DMS79 (cell line): ENCODE measurements at places on chromosomes 3 and 15.

- DNase-seq = no peak
Measured at GRCh38 chr3:185328324-185329004, 34.5 kb upstream of the MAP3K13 start.

GRCh38 chr3:37249717-37250116 lies 75.3 kb upstream of the LRRFIP2 start:
- no peak for DNase-seq

- no peak for DNase-seq
Measured at GRCh38 chr3:137246491-137246890, 288.7 kb downstream of the IL20RB start.

DNA sequence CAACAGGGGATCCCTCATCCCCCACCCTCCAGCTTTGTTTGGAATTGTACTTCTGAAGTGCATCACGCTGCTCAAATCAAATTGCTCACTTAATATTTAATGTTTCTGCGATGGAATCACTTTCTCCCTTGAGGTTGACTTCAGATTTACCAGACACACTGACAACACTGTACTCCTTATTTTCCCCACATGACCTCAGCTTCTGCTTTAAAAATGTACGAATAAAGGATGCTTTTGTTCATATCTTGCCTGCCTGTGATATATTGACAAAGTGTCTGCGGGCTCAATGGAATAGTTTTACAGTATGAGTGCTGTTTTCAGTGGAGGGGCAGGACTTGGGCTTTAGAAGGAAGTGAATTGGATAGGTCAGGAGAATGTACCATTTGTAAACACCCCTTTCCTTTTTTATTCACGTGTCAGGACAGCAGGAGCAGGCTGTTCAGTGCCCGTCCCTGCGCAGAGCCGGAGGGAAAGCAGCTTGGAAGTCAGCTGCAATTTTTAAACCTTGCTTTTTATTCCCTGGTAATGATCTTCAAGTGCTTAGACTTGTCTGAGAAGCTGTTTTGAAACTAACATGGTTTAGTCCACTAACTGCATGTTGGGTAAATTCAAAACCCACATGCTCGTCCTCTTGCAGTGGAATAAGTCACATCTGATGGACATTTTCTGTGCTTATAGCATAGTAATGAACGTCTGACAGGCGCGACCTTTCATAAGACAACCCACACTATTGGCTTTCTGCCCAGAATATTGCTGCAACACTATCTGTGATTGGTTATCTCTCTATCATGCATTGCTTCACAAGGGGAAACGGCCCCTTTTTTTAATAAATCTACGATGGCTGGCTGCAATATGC lies 29.9 kb downstream of the MBNL1 start:
- peak; percentile 80 for DNase-seq

GRCh38 chr15:33215941-33216872 lies 21.7 kb upstream of the FMN1 start:
- DNase-seq = no peak

DNA sequence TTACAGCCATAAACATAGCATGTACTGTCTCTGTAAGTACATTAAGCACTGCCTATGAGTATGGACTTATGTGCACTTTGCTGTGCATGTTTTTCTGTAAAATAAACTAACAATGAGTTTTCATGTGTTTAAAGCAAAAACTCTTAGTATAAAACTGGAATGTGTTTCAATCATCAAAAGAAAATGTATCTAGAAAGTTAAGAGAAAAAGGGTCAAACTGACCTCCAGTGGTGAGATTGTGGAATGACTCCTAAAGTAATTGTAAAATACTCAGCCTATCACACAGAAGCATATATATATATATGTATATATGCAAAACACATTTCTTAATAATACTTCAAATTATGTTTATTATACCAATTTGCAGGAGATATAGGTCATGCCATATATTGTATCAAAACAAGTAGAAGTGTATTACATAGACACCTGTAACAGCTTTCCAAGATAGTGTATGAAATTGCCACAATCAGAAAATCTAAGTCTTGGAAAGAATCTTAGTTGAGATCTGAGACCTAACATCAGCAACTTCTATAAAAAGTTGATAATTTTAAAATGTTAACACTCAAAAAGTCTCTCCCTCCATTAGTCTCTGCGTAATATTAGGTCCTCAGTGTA lies 199.6 kb downstream of the FMN1 start:
- DNase-seq = no peak

DNA sequence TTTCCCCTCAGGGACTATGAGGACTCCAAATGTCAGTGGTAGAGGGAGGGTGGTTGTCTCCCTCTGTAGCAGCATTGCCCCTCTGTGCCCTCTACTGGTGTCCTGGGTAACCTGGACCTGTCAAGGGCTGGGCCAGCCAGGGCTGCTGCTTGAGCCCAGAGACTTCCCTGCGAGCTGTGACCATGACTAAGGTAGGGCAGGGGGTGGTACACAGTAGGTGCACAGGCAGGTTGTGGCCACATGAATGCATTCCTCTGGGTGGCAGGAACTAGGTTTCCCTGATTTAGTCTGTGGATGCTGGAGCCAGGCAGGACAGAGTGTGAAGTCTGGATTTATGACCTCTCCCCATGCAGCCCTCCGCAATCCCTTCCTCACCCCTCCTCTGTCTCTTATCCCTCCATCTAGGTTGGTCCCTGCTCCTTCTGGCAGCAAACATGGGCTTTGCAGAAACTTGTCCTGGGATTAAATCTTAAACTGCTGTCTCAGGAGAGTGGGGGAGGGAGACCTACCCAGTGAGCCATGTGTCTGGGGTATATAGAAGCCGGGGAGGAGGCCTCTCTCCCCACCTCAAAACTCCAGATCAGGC lies 8.7 kb upstream of the SEMA3F start:
- no peak for DNase-seq

- no peak for DNase-seq
Measured at GRCh38 chr3:126917232-126917804, 65.6 kb upstream of the PLXNA1 start.

DNA sequence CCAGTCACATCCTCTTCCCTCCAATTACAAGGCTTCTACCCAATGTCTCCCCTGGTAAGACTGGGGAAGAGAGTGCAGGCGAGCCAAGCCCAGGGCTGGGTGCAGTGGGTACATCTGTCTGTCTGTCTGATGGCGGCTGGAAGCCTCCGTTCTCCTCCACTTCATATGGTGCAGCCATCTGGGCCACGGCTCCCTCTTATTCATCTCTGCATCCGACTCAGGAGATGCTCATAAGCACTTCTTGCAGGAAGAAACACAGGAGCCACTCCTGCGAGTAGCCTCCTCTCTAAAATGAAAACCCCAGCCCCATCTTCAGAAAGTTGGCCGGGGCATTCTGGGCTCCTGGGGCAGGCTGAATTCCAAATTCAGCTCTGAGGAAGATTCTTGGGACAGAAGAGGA lies 67.5 kb upstream of the SLC6A6 start:
- DNase-seq = no peak

DNA sequence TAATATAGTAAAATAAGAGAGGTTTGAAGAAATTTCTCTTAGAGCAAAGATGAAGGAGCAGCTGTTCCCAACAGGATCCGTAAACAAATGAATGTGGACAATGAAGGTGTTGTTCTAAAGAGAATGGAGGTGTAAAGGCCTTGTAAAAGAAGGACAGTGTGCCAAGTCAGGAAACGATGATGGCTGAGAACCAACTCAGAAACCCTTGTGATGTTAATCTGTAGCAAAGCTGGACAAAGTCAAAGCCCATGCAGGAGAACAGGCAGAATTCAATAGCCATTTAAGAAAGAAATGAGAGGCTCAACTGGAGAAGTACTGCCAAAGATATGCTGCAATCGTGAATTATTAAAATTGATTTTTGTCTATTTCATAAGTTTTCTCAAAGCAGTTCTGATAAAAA lies 192.2 kb downstream of the MBNL1 start:
- DNase-seq = no peak

GRCh38 chr15:66294932-66295235 lies 1.5 kb downstream of the DIS3L start:
- DNase-seq = no peak

GRCh38 chr3:190432216-190432615 lies 17.5 kb downstream of the TMEM207 start:
- no peak for DNase-seq
